ENCODE measurements at places on chromosomes 12 and 14.
A peak's percentile ranks its signal among the peaks of the same experiment; 100 is the strongest.

DNA sequence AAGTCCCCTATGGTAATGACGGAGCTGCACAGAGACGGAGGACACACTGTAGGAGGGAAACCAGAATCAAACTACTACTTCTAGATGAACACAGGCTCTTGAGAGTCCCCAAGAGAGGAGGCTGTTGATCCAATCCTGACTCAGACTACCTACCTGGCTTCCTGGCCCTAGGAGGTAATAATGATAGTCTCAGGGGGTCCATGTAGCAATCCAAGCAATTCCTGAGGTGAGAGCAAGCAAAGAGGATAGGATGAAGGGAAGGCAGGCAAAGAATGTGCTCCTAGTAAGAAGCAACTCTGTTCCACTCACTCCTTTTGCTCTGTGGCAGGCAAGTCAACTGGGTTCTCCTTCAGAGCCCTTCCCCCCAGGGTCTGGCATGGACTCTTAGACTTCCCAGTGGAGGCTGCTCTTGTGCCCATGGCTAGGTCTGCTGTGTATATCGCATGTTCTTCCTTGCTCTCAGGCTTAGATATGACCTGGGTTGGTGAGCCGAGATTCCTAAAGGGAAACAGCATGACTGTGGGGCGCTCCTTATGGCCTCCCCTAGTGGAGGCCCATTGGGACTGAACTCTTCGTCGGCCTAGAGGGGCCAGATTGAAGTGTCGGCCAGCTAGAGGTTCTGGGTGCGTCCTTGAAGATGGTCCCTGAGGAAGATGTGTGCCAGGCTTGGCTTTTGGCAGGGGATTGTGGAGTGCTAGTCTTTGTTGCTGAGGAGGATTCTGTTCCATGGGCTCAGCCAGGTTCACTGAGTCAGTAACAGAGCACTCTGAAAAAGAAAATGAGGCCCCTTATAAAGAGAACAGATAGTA, 2.1 kb downstream of the TINF2 start:
- no peak for DNase-seq

GRCh38 chr12:104738331-104738730, 219.8 kb downstream of the SLC41A2 start:
- DNase-seq, result no peak

DNA sequence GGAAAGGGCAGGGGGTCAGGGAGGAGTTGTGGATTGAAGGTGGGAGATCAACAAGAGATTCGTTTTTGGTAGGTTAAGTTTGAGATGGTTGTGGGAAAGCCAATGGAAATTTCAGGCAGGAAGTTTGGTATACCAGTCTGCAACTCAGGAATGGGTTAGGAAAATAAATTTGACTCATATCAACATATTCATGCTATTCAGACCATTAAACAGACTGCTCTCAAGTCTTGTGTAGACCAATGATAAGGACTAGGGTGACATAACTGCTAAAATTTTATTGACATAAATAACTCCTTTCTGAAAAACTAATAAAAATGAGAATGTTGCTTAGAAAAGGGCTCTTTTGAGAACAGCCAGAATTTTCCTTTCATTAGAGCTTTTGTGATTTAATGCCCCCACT, 60.0 kb downstream of the PLEKHA5 start:
- DNase-seq, result no peak

GRCh38 chr12:6822426-6823135, 960 bp downstream of the GPR162 start:
- DNase-seq, result no peak

GRCh38 chr14:51244591-51244990, 4.5 kb downstream of the TMX1 start:
- DNase-seq, result no peak

GRCh38 chr12:4685317-4685716, 34.9 kb upstream of the GALNT8 start:
- DNase-seq, result no peak

DNA sequence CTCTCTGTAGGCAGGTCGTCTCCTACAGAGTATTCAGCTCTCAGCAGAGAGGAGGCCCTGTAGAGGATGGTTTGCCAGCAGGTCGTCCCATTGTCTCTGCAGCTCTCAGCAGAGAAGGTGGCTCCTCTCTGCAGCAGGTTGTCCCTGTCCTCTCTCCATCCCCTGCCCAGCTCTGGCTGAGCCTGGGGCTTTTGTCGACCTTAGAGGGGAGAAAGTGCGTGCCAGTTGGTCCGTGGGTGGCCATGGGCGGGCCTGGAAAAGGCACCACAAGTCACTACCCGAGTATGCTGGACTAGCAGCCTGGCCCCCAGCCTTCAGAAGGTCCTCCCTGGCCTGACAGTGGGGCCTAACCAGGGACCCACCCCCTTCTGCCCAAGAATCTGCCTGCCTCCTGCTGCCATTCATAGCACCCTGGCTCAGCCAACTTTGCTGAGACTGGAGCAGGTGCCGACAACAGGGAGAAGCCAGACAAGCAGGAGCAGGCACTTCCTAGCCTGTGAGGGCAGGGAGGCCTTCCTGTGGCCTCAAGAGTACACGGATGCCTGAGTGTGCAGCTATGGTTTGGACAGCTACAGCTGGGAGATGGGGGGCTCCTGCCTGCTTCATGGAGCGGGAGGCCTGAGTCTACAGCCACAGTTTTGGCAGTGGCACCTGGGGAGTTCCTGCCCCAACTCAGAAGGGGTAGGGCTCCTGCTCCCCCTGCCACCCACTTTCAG, 59.7 kb upstream of the KCNH3 start:
- no peak for DNase-seq

DNA sequence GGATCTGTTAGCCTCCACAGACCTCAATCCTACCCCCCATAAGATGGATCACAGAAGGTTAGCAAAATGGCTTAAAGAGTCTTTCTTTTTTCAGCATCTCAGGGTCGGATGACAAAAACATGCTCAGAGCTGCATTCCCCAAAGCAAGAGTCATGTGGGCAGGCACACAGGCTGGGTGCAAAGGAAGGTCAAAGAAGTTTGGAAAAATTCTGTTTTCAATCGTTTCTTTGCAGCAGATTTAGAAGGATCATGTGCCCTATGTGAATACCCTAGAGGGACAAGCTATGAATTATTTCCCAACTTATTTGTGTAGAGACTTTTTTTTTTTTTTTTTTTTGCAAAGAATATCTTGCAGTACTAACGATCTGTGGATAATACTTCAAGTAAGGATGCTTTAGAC, 845.4 kb downstream of the VRK1 start:
- DNase-seq, result no peak

GRCh38 chr14:40630471-40630870, 976.2 kb upstream of the LRFN5 start:
- no peak for DNase-seq

DNA sequence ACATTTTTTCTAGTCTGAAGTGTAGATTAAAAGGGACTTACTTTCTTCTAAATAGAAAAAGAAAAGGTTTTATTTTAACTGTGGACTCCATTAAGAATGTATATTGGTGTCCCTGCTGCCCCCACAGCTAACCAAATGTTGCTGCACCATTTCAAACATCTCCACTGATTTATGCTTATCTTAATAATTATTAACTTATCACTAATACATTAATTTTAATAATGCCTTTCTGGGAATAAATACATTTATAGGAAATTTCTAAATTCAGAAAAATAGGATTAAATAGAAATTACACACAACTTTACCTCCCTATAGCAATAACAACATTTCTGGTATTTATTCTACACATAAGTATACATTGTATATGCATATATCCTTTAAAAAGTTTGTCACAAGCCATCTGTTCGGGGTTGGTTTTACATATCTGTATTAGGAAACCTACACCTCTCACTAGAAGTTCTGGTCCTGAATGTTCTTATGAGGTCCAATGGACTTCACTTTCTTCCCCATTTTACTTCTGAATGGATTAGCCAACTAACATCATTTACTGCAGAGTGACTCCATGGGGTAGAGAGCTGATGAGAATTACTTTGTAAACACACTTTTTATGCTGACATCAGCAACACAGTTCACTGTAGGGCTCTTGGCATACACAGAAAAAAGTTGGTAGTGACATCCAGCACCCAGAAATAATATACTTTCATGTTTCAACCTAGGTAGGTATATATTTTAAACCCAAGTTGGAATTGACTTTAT, 9.4 kb upstream of the SELPLG start:
- DNase-seq, result no peak

GRCh38 chr12:95693689-95694088, 96.9 kb downstream of the NTN4 start:
- DNase-seq, result no peak

DNA sequence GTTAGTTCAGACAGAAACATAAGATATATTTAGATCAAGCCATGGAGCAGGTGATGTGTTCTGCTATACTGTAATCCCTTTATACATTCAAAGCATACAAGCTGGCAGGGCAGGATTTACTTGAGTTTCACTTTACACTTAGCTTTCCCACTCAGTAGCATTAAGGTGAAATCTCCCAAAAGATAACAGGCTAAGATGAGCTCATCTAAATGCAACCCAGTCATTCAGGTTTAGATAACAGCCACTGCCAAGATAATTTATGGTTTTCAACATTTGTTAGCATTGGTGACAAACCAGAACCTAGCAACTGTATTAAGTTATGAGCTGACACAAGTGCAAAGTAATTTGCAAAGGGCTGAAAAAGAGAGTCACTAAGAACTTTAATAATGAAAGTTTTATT, 925.1 kb upstream of the ATXN7L3B start:
- DNase-seq, result no peak

- no peak for DNase-seq
These were observed 3.3 kb upstream of the PIWIL1 start for GRCh38 chr12:130334399-130334798.

GRCh38 chr12:116516657-116517056, 42.5 kb upstream of the MAP1LC3B2 start:
- no peak for DNase-seq

DNA sequence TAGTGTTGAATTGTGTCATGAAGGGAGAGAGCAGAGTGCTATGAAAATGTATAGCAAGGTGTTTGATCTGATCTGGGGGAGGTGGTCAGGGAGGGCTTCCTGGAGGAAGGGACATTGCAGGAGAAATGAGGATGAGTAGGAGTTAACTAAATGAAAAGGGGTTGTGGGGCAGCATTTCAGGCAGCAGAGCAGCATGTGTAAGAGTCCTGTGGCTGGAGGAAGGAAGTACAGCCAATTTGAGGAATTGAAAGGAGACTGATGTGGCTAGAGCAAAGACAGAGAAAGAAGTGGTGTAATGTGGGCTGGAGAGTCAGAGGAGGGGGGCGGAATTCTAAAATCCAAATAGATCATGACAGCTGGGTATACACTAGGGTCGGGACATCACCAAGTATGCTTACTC, 20.5 kb downstream of the NPC2 start:
- no peak for DNase-seq

DNA sequence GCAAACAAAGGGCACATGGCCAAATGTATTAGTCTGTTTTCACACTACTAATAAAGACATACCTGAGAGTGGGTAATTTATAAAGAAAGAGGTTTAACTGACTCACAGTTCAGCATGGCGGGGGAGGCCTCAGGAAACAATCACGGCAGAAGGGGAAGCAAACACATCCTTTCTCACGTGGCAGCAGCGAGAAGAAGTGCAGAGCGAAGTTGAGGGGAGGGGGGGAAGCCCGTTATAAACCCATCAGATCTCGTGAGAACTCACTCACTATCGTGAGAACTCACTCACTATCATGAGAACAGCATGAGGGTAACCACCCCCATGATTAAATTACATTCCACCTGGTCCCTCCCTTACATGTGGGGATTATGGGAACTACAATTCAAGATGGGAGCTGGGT, 66.1 kb downstream of the ST8SIA1 start:
- DNase-seq, result no peak

- no peak for DNase-seq
These were observed 259.9 kb downstream of the CEP128 start for GRCh38 chr14:80681651-80682050.

DNA sequence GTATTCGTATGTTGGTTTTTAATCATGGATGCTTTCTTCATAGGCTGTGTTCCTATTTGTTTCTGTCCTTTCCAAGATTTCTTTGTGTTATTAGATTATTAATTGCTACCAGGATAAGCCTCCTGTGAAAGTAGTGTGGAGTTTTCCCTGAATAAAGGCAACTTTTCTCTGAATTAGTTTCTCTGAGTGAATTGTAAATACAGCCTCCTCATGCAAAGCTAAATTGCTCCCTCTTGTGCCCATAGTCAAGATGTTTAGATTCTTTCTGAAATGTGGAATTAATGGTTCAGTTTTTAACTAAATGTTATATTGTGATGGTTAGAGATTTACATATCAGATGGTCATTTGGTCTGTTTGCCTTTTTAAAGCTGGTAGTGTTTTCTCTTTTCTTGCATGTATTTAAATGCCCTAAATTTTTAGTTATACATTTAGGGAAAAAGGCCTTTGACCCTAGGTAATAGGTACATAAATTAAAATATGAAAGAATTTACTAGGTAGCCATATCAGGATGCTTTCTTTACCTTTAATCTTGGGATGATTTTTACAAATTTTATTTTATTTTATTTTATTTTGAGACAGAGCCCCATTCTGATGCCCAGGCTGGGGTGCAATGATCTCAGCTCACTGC, 8.9 kb downstream of the APAF1 start:
- no peak for DNase-seq

- DNase-seq, result no peak
These were observed 40.9 kb upstream of the VASH1 start for GRCh38 chr14:76720382-76720813.

- no peak for DNase-seq
These were observed 41.8 kb upstream of the FRMD6 start for GRCh38 chr14:51609955-51610283.

- no peak for DNase-seq
These were observed 1.5 kb upstream of the GALNT6 start for GRCh38 chr12:51392556-51393237.

GRCh38 chr12:42372154-42372791, 46.3 kb downstream of the PPHLN1 start:
- peak; percentile 3 for DNase-seq

DNA sequence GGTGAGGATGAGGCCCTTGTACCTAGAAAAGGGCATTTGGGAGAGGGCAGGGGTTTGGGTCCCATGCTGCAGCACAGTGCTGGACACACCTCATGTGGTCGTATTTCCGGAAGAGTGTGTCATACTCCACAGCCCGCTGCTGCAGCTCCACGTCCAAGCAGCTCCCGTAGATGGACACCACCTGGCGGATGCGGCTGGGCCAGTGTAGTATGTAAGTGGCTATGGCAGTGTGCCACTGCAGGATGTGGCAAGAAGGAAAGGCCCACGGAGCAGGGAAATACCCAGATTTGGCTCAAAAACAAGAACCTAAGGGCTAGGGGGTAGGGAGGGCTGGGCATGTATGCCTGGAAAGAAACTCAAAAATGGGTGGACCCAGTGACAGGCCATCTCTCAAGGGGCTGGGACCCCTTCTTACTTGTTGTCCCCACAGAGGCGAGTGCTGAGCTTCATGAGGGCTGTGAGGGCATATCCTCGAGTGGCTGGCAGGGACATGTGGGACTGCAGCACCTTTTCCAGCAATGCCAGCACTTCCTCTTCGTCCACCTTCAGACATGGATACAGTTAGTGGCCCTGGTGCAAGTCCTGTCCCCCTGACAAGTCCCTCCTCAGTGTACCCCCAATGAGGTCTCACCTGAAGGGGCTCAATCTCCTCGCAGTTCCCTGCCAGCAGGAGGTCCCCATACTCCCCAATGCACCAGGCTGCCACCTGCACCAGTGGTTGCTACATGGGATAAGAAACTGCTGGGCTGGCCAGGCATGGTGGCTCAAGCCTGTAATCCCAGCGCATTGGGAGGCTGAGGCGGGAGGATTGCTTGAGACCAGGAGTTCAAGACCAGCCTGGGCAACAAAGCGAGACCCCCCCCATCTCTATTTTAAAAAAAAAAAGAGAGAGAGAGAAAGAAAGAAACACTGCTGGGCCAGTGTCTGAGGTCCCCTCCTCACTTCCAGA, 5.4 kb downstream of the AP1G2 start:
- DNase-seq, result no peak

- no peak for DNase-seq
These were observed 239.4 kb upstream of the CRY1 start for GRCh38 chr12:107332743-107333142.

GRCh38 chr12:119578112-119578511, 15.5 kb upstream of the TMEM233 start:
- DNase-seq, result no peak
